Thoracic aorta endothelial cell (primary cell): ENCODE measurements at places on chromosomes 3 and 15. TPM values are rescaled to one million over a fixed set of nuclear protein-coding genes. Genes with fewer than 3 reads are reported as not detected.

The TRA2B gene
- 307 and 333 TPM in 2 replicates for total RNA-seq

The LMAN1L gene
- total RNA-seq, result under 0.01 and 0.07 TPM in 2 replicates

The TRAT1 gene
- total RNA-seq, result not detected in 2 replicates

The COL6A6 gene
- not detected in 2 replicates for total RNA-seq

The LRRC3B gene
- total RNA-seq, result not detected in 2 replicates

The RTP4 gene
- total RNA-seq, result 0.22 TPM in 1 of 2 replicates, not detected in the other

The LRRC31 gene
- total RNA-seq, result not detected in 2 replicates

The ZNF774 gene
- total RNA-seq, result 1.5 and 5.3 TPM in 2 replicates

The GALNT15 gene
- total RNA-seq, result 4.3 and 5.7 TPM in 2 replicates

The SLC12A8 gene
- total RNA-seq, result 0.29 and 0.80 TPM in 2 replicates

The LDHAL6B gene
- not detected in 2 replicates for total RNA-seq

The CHRFAM7A gene
- 5.3 and 5.7 TPM in 2 replicates for total RNA-seq

The CHST2 gene
- 7.8 and 9.5 TPM in 2 replicates for total RNA-seq

The NTRK3 gene
- total RNA-seq, result not detected in 2 replicates

The C3orf22 gene
- not detected in 2 replicates for total RNA-seq

The CCNL1 gene
- total RNA-seq, result 187 and 207 TPM in 2 replicates

The CPN2 gene
- total RNA-seq, result not detected in 2 replicates

The CAV3 gene
- not detected in 2 replicates for total RNA-seq

The ACOX2 gene
- 2.9 and 4.5 TPM in 2 replicates for total RNA-seq

The LTK gene
- 0.07 and 0.13 TPM in 2 replicates for total RNA-seq

The RYR3 gene
- total RNA-seq, result under 0.01 and 0.66 TPM in 2 replicates

The SLC2A2 gene
- not detected in 2 replicates for total RNA-seq

The TIMP4 gene
- 0.14 TPM in 1 of 2 replicates, not detected in the other for total RNA-seq

The CDHR4 gene
- total RNA-seq, result not detected in 2 replicates

The CCDC39 gene
- 0.14 TPM in 1 of 2 replicates, not detected in the other for total RNA-seq

The IL17RE gene
- 0.13 and 0.29 TPM in 2 replicates for total RNA-seq

The MST1 gene
- 1.1 and 2.3 TPM in 2 replicates for total RNA-seq

The GRIP2 gene
- total RNA-seq, result 0.14 TPM in 1 of 2 replicates, not detected in the other

The SCAANT1 gene
- total RNA-seq, result not detected in 2 replicates

The UMPS gene
- 44.9 and 45.3 TPM in 2 replicates for total RNA-seq

The FANCD2 gene
- 38.4 and 52.9 TPM in 2 replicates for total RNA-seq

The POPDC2 gene
- total RNA-seq, result 0.43 TPM in 1 of 2 replicates, not detected in the other

The DAZL gene
- total RNA-seq, result not detected in 2 replicates

The IL20RB gene
- 0.40 and 2.7 TPM in 2 replicates for total RNA-seq

The AHSG gene
- total RNA-seq, result not detected in 2 replicates

The ARPP21 gene
- total RNA-seq, result not detected in 2 replicates

The NUSAP1 gene
- 96.3 and 172 TPM in 2 replicates for total RNA-seq

The CHAC1 gene
- 3.7 and 5.1 TPM in 2 replicates for total RNA-seq

The SEMA3B gene
- total RNA-seq, result 0.40 and 0.79 TPM in 2 replicates

The NOX5 gene
- total RNA-seq, result 0.07 TPM in 1 of 2 replicates, not detected in the other

The STAB1 gene
- 213 and 215 TPM in 2 replicates for total RNA-seq
